ENCODE measurements at places on chromosomes 4 and X. TPM values are rescaled to one million over a fixed set of nuclear protein-coding genes. Genes with fewer than 3 reads are reported as not detected.

DNA sequence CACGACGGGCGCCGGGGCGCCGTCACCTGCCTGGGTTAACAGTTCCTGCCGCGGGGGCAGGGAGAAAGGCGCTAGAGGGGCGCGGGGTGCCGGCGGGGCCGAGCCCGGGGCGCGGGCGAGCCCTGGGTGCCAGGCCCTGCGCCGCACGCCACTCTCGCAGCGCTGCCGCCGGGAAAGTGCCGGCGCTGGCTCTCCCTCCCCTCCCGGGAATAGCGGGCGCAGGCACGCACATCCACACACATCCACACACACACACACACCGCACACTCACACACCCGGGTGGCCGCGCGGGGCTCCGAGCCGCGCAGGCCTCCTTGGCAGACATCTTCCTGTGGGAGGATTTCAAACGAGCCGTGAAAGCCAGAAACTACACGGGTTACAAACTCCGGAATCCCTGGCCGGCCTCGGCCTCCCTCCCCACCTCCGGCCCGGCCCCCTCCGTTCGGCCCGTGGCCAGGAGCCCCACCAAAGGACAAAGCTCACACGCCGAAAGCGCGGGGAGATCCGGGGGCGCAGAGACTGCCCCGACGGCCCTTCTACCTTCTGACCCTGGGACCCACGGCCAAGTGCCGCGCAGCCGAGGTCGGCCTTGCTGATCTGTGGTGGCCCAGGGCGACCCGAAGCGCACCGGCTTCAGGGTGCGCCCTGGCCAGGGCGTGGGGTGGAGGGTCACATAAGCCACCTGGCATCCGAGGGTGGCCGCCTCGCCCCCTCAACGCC, 92.3 kb downstream of the BCOR start:
- no peaks in the 10 kb centered on the region for H3K36me3 ChIP-seq
- H3K27me3 ChIP-seq = peaks cover 63% of the 10 kb centered on the region
- DNase-seq = peak; percentile 28
- peaks cover 51% of the 10 kb centered on the region for H3K4me1 ChIP-seq
- no peak overlapping the region for H3K27ac ChIP-seq
- peak overlapping the region; percentile 47 for H3K4me3 ChIP-seq

The HTN3 gene
- not detected for total RNA-seq

GRCh38 chr4:73257651-73258435, 755 bp downstream of the ANKRD17 start:
- peaks cover 23% of the 10 kb centered on the region for H3K4me1 ChIP-seq
- H3K4me3 ChIP-seq = peak overlapping the region; percentile 89
- no peaks in the 10 kb centered on the region for H3K27me3 ChIP-seq
- H3K36me3 ChIP-seq = no peaks in the 10 kb centered on the region

DNA sequence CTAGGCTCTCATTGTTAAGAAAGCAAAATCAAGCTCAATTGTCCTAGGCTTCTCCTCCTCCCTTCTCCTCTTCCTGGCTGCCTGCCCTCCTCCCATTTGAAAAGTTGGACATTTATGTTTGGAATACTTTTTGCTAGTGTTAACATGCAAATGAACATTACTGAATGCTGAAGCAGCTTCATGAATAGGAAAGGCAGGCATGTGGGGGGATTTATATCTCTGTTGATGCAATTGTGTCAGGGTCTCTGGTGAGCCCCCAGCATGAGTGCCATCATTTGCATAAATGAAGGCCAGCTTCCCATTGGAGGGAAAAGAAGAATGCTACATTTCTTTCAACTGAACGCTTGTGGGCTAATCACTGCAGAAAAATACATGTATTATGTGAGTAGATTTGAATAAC, 160.1 kb upstream of the NDST3 start:
- DNase-seq = no peak
- no peak overlapping the region for H3K4me3 ChIP-seq
- no peaks in the 10 kb centered on the region for H3K4me1 ChIP-seq
- no peaks in the 10 kb centered on the region for H3K36me3 ChIP-seq

- no peaks in the 10 kb centered on the region for H3K27me3 ChIP-seq
- DNase-seq = no peak
- H3K27ac ChIP-seq = no peak overlapping the region
- no peaks in the 10 kb centered on the region for H3K36me3 ChIP-seq
- H3K4me3 ChIP-seq = no peak overlapping the region
- H3K4me1 ChIP-seq = no peaks in the 10 kb centered on the region
Observed at GRCh38 chrX:84168574-84168973, 19.4 kb downstream of the RPS6KA6 start.

GRCh38 chr4:176300565-176300964, 19.2 kb upstream of the SPCS3 start:
- no peaks in the 10 kb centered on the region for H3K36me3 ChIP-seq
- no peaks in the 10 kb centered on the region for H3K27me3 ChIP-seq
- no peak overlapping the region for H3K4me3 ChIP-seq
- no peak for DNase-seq
- H3K27ac ChIP-seq = no peak overlapping the region
- peaks cover 10% of the 10 kb centered on the region for H3K4me1 ChIP-seq

DNA sequence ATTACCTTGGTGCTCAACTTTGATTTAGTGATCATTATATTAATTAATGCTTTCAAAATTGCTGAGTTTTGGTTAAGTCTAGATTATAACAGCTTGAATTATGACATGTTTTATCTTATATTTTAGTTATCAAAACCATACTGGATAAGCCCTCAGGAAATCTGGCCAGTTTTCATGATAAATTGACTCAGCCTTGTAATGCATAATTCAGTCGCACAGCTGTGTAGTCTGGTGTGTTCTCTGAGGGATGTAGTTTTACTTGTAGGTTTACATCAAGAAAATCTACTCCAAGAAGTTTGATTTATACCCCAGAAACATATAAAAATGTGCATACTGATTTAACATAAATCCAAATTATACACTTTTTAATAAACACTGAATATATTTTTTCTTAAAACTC, 477.5 kb downstream of the SPRY1 start:
- DNase-seq = no peak
- H3K27me3 ChIP-seq = no peaks in the 10 kb centered on the region

The TLR10 gene
- total RNA-seq = not detected

The NPY1R gene
- total RNA-seq = 7.9 TPM

The TMEM154 gene
- total RNA-seq = 3.0 TPM

DNA sequence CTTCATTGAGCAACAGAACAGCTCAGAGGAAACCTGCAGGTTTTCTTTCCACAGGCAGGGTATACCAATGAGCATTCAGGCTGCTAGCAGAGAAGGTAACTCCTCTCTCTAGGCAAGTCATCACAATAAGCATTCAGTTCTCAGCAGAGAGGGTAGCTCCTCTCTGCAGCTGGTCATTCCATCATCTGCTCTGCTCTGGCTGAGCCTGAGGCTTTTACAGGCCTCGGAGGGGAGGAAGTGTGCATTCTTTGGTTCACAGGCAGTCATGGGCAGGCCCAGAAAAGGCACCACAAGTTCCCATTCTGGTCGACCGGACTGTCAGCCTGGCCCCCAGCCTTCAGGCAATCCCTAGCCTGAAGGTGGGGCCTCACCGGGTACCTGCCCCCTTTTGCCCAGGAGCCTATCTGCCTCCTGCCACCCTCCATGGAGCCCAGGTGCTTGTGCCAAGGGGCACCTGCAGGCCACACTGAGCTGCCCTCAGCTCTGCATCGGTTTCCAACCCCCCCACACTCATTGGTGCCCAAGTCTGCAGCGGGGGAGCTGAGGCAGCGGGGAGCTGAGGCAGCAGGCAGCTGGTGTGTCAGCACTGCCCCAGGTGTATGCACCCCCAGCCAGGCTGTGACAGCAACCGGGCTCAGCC, 83.1 kb downstream of the PRDM5 start:
- H3K4me3 ChIP-seq = no peak overlapping the region
- H3K27me3 ChIP-seq = no peaks in the 10 kb centered on the region
- H3K4me1 ChIP-seq = peaks cover 4% of the 10 kb centered on the region
- peaks cover 3% of the 10 kb centered on the region for H3K36me3 ChIP-seq
- peak; percentile 13 for DNase-seq

GRCh38 chr4:175371091-175371490, 441.0 kb downstream of the GPM6A start:
- no peak overlapping the region for H3K4me3 ChIP-seq
- H3K36me3 ChIP-seq = no peaks in the 10 kb centered on the region
- H3K27ac ChIP-seq = no peak overlapping the region
- H3K27me3 ChIP-seq = no peaks in the 10 kb centered on the region
- peaks cover 9% of the 10 kb centered on the region for H3K4me1 ChIP-seq
- no peak for DNase-seq

DNA sequence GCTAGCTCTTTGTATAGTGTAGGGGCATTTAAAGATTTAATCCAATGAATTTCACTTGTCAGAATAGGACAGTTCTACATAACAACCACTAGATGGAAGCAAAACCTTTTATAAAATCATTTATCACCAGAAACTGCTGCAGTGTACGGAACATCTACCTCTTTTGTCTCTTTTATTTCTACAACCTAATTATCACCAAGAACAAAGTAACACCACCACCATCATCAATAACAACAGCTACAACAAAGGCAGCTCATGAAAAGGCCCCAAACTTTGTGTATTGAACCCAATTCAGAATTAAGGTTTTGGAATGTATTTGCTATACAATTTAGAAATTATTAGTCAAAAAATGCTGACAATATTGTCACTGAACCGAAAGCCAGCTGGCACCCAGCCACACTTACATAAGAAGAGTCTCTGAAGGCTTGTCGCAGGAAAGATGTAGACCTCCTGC, 260.9 kb upstream of the RPS6KA3 start:
- peak; percentile 36 for DNase-seq
- H3K27me3 ChIP-seq = no peaks in the 10 kb centered on the region
- H3K4me1 ChIP-seq = peaks cover 22% of the 10 kb centered on the region
- H3K36me3 ChIP-seq = no peaks in the 10 kb centered on the region
- no peak overlapping the region for H3K4me3 ChIP-seq
- no peak overlapping the region for H3K27ac ChIP-seq

The MAP7D3 gene
- total RNA-seq = 17.0 TPM

The ZXDA gene
- not detected for total RNA-seq

GRCh38 chr4:153486281-153487151, 20.4 kb downstream of the TMEM131L start:
- peaks cover 38% of the 10 kb centered on the region for H3K4me1 ChIP-seq
- no peak overlapping the region for H3K4me3 ChIP-seq
- no peaks in the 10 kb centered on the region for H3K36me3 ChIP-seq
- no peak overlapping the region for H3K27ac ChIP-seq
- DNase-seq = peak; percentile 36

DNA sequence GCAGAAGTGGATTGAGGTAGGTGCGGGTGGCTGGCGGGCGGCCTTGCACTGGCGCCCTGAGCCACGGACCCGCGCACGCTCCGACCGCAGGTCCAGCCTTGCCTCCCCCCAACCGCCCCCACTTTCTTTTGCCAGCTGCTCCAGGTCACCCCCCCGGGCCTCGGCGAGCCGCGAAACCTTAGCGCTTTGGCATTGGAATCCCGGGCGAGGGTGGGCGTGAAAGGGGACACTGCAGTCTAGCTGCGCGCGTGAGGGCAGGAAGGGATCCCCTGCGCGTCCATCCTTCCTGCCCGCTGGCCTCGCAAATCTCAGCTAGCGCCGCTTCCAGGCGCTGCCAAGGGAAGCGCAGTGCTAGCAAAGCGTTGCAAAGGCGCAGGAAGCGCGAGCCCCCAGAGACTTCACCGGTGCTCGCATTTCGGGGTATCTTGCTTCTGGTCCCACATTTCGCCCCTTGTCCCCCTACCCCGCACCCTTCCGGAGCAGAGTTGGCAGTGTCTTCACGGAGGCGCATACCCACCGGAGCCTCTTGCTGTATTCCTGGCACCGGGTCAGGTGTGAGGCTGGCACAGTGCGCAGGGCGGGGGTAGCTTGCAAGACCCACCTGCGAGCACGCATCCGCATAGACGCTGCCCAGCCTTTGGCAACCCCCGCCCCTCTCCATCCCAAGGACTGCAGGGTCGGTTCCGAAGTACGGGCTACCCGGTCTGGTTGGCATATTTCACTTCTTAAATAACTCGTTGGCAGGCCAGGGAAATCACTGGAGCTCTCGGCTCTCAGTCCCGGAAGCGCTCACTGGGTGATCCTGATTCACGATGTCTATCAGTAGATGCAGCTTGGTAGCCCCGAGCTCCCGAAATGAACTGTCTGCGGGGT, 104.4 kb downstream of the UCHL1 start:
- peaks cover 64% of the 10 kb centered on the region for H3K27me3 ChIP-seq
- peaks cover 37% of the 10 kb centered on the region for H3K4me1 ChIP-seq
- DNase-seq = peak; percentile 76
- H3K4me3 ChIP-seq = peak overlapping the region; percentile 98
- no peak overlapping the region for H3K27ac ChIP-seq

All from neural progenitor cell (in vitro differentiated cells).